Tibial nerve (tissue), 4 donors: ENCODE measurements at places on chromosomes 6 and 20.

DNA sequence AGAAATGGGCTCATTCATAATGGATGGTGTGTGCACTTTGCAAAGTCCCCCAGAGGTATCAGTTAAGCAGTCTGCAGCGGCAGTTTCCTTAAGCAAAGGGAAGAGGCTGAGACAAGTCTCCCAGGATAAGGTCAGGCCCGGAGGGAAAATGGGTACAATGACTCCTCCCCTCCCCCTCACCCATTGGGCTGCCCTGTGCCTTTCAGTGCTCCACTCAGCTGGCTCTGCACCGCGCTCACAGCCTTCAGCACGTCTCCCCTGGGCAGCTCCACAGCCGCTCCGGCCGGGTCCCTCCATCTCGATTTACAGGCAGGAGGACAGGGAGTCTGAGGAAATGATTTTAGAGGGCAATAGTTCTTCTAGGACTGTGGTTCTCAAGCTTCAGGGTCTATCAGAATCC lies 264.8 kb downstream of the LRFN2 start:
- H3K27me3 ChIP-seq = no peaks in the 10 kb centered on the region
- H3K36me3 ChIP-seq = no peaks in the 10 kb centered on the region
- H3K4me3 ChIP-seq = no peak overlapping the region
- no peak for DNase-seq

DNA sequence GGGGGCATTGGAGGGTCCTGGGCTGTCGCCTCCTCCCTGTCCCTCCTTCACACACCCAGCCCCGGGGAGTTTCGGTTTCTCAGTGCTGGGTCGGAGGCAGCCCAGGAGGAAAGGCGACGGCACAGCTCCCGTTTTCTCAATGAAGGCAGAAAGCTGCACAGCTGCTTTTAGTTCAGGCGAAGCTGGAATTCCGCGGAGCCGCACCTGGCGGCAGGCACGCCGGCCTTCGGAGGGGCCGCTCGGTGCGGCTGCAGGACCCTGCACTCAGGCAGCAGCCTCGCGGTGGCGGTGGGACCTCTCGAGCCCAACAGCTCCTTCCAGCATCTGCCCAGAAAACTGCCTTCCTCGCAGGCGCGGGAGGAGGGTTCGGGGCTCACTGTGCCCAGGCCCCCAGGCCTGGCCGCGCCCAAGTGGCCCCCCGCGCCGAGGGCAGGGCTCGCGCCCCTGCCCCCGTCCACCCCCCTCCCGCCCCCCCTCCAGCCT lies 4.6 kb downstream of the FOXQ1 start:
- no peak overlapping the region for H3K27ac ChIP-seq
- H3K4me1 ChIP-seq = peaks cover 36% of the 10 kb centered on the region
- H3K36me3 ChIP-seq = no peaks in the 10 kb centered on the region
- H3K4me3 ChIP-seq = peak overlapping the region; percentile 46

- no peaks in the 10 kb centered on the region for H3K27me3 ChIP-seq
- H3K4me1 ChIP-seq = no peaks in the 10 kb centered on the region
- H3K27ac ChIP-seq = no peak overlapping the region
- H3K36me3 ChIP-seq = no peaks in the 10 kb centered on the region
- DNase-seq = no peak
Observed at GRCh38 chr6:13495112-13495776, 7.8 kb upstream of the GFOD1 start.

DNA sequence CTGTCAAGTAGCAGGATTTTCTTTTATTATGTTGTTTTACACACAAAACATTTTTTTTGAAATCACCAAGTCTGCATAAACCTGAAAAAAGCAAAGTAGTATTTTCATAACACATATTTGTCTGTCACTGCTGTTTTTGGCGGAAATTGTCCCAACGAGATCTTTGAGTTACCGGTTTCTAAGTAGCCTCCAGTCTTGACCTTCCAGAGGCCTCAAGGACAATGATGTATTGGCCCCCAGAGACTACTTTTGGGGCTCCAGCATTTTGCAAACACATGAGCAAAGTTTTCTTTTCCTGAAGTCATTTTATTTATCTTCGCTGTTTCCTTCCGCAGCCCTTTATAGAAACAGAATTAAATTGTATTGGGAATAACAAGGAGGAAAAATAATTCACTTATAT lies 862.6 kb downstream of the KIF16B start:
- H3K27me3 ChIP-seq = no peaks in the 10 kb centered on the region
- no peak overlapping the region for H3K4me3 ChIP-seq
- DNase-seq = no peak

- no peaks in the 10 kb centered on the region for H3K36me3 ChIP-seq
- no peak for DNase-seq
- H3K4me3 ChIP-seq = no peak overlapping the region
- H3K27me3 ChIP-seq = no peaks in the 10 kb centered on the region
- H3K27ac ChIP-seq = no peak overlapping the region
- no peaks in the 10 kb centered on the region for H3K4me1 ChIP-seq
Observed at GRCh38 chr6:5373430-5373829, 112.1 kb downstream of the FARS2 start.

DNA sequence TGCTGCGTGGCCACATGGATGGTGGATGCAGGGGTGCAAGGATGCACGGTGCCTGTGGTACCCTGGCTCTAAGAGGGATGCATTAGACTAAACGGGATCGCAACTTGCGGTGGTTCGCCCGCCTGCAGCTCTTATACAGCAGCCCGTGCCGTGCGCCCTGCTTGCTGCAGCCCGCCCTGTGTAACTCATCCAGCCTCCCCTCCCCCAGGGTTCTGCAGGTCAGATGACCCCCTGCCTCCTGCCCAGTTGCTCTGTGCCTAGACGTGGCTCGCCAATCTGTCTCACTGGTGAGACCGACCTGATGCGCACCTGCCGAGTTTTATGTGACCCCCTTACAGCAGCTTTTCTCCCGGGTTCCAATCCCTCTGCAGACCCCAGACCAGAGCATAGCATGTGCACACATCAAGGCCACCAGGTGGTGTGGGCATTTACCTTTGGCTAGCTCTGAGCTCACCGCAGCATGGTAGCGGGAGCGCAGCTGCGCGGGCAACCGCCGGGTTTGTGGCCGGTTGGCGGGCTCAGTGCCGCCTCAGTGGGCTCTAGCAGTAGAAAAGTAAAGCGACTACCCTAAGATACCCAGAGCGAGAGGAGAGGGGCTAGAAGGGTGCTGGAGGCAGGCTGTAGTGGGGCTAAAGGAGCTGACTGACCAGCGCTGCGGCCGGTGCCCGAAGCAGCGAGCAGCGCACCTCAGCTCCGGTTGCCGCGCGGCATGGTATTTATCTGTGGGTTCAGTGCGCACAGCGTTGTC lies 693 bp upstream of the GNAS-AS1 start:
- no peak for DNase-seq
- no peaks in the 10 kb centered on the region for H3K27me3 ChIP-seq
- peaks cover 41% of the 10 kb centered on the region for H3K4me1 ChIP-seq
- no peaks in the 10 kb centered on the region for H3K36me3 ChIP-seq
- H3K27ac ChIP-seq = no peak overlapping the region
- H3K4me3 ChIP-seq = peak overlapping the region; percentile 45

DNA sequence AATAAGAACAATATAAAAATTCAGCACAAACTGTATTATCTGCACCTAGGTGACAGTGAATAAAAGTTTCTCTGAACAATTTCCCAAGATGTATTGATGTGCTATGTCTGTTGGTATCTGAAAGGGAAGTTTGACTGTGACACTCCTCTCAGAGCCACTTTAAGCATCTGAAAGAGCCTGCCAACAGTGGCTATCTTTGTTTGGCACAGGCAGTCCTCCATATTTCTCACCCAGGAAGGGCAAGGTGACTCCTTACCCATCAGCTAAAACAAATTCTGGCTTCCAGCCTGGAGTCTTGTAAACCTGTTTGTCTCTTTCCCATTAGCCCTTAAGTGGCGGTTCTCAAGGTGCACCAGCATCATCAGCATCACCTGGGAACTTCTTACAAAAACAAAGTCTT lies 122.4 kb upstream of the VGLL2 start:
- no peak for DNase-seq
- no peaks in the 10 kb centered on the region for H3K4me1 ChIP-seq
- H3K27ac ChIP-seq = no peak overlapping the region

DNA sequence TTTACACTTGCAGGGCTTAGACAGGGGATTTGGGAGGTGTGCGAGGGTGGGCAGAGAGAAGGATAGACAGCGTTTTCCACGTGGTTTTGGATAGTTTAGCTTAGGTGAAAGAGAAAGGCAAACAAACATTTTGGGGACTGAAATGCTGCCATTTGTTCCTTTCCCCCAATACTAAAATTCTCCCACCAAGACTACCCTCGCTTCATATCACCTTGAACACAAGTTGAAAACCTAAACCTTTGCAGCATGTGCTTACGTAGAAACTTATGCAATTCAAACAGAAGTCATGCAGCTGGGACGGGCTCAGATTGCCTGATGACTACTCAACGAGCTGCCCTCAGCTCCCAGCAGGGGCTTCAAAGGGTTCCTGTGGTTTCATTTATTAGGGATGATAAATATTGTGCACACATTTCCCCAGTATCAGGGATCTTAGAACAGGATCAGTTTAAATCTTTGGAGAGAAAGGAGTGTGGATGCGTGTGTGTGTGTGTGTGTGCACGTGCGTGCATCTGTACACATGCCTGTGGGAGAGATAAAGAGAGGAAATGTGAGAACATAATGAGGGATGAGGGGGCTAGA lies 77.3 kb downstream of the SLC22A23 start:
- H3K4me1 ChIP-seq = no peaks in the 10 kb centered on the region
- no peaks in the 10 kb centered on the region for H3K27me3 ChIP-seq
- H3K36me3 ChIP-seq = no peaks in the 10 kb centered on the region
- H3K27ac ChIP-seq = no peak overlapping the region
